Osteocyte (in vitro differentiated cells): ENCODE measurements at places on chromosomes 3 and 15. TPM values are rescaled to one million over a fixed set of nuclear protein-coding genes. Genes with fewer than 3 reads are reported as not detected.
A peak's percentile ranks its signal among the peaks of the same experiment; 100 is the strongest.

GRCh38 chr3:154236331-154236730 lies 88.0 kb downstream of the DHX36 start:
- no peak for DNase-seq

GRCh38 chr3:127234778-127235177 lies 41.8 kb downstream of the PRR23E start:
- DNase-seq: no peak

The CACNA2D3 gene
- total RNA-seq: 0.18 and 0.46 TPM in 2 replicates

GRCh38 chr15:84874981-84875699 lies 9.3 kb upstream of the SLC28A1 start:
- no peak for DNase-seq

DNA sequence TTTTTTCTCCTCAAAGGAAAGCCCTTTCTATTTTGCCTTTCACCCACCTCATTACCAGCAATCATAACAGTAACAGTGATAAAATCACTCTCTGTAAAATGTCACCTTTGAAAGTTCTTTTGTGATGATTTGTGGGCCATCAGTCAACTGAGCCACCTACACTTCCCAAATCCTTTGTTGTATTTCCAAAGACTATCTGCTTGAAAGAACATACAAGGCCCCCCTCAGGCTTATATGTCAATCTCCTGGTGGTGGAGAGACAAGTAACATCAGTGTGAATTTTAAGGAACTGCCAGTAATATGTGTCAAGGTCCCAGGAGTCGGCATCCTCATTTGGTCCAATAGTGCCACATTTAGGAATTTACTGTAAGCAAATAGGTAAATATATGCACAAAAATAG lies 161.1 kb upstream of the EOMES start:
- DNase-seq: no peak

GRCh38 chr3:185928496-185928895 lies 9.3 kb downstream of the TRA2B start:
- no peak for DNase-seq

The NPAP1 gene
- not detected in 2 replicates for total RNA-seq

DNA sequence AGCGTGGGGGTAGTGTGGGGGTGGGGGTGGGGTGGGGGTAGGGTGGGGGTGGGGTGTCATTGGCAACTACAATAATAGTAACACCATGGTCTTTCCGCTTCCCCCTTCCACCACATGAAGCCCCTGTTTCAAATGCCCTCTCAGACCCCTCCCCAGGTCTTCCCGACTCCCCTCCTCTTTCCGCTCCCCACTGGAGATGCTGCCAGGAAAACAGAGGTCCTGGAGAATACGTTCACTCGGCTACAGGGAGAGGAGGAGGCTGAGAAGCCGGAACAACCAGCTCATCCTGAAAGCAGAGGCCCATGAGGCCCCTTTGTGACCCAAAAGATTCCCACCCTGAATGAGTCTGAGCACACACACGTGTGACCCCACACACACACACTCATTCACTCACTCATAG lies 75.4 kb downstream of the CPN2 start:
- no peak for DNase-seq

GRCh38 chr15:65903296-65904073 lies 34.2 kb downstream of the RAB11A start:
- DNase-seq: no peak

DNA sequence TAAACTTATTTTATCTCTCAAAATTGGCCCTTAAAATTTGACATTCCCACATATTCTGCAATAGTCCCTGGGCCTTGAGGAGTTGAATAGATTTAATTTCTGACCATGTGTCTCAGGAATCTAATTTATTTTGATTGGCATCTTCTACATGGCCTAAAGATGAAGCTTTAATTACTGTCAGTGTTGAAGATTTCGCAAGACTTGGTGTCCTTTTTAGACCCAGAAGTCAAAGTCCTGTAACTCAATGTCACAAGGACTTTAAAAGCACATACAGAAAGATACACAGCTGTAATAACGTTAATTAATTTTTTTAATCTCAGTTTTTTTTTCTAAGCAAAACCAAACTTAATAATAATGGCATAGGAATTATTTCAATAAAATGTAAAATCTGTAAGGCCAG lies 163.9 kb downstream of the SUCNR1 start:
- DNase-seq: no peak

The HRG gene
- total RNA-seq: not detected in 2 replicates

DNA sequence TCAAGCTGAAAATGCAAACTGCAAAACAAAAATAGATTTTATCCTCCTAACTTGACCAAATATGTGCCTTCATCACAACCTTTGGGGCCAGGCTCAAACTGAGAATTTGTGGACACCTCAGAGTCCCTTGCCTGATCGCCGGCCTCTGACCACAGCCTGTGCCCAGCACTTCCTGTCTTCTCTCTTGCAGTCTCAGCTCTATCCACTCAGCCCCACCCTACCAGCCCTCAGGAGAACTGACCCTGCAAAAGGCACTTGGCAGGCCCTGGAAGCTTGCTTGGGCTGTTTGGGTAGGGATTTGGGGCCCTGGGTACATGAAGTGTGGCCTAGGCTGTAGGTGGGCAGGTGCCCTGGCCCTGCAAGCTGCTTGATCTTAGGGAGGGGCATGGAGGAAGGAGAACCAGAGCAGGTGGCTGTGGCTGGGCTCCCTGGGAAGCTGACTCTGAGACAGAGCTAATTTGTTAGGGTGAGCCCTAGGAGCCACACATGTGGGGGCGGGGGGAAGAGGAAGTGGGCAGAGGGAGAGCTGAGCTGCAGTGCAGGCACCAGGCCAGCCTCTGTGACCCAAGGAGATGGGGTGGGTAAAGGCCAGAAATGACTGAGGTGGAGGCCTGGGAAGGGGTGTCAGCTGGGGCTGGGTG lies 8.6 kb downstream of the CLEC3B start:
- no peak for DNase-seq

The P2RY13 gene
- total RNA-seq: not detected in 2 replicates

DNA sequence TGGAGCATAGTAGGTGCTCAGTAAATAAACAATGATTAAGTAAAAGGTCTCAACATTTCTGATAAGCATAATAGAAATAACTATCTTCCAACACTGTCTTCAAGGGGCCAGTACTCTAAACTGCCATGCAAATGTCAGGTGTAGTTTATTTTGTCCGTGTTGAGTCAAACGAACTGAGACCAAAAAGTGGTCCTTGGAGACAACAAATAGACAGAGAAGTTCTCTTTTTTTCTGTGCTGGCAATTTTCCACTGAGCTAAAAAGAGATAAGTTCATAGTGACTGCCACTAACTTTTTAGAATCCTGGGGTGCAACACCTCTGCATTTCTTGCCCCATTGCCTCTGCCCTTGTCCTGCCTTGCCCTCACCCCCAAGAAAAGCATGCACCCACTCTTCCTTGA lies 14.7 kb upstream of the MBNL1 start:
- no peak for DNase-seq

The CTXN2 gene
- total RNA-seq: not detected in 2 replicates

GRCh38 chr15:45523166-45523460 lies 558 bp upstream of the SLC30A4 start:
- no peak for DNase-seq

DNA sequence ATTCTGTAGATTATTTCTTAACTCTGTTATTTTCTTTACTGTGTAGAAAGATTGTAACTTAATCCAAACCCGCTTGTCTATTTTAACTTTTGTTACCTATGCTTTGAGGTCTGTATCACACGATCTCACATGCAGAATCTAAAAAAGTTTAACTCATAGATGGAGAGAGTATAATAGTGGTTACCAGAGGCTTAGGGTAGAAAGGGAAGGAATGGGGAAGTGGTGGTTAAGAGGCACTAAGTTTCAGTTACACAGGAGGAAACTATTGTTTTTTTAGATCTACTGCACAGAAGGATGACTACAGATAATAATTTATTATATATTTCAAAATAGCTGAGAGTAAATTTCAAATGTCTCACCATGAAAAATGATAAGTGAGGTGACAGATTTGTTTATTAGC lies 515.2 kb downstream of the RSL24D1 start:
- DNase-seq: no peak

The TMEM207 gene
- not detected in 2 replicates for total RNA-seq

The SCAMP5 gene
- total RNA-seq: 23.5 and 24.1 TPM in 2 replicates

DNA sequence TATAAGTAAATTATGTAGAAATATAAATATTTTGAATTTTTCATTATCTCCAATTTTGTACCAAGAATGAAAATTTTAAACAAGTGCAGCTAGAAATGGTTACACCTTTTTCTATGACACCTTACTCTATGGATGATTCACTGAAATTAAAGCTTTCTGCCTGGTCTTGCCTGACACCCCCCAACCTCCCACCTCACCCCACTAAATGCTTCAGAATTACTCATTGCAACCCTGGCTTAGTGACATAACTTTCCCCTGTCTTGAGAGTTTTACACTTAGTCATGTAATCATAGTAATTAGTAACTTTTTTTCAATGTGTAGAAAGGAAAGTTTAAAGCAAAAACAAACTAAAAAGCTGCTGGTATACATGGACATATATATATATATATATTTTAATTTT lies 42.0 kb upstream of the MEIS2 start:
- DNase-seq: no peak

GRCh38 chr3:115804713-115805119 lies 181.4 kb downstream of the GAP43 start:
- DNase-seq: no peak

The GOLGA6L7 gene
- total RNA-seq: not detected in 2 replicates

GRCh38 chr15:79989682-79990081 lies 18.7 kb upstream of the BCL2A1 start:
- peak; percentile 56 for DNase-seq

- no peak for DNase-seq
Observed at GRCh38 chr15:72229076-72229946, 1.7 kb downstream of the PKM start.

The PRSS50 gene
- total RNA-seq: not detected in 2 replicates

GRCh38 chr3:54957711-54958110 lies 29.9 kb upstream of the LRTM1 start:
- DNase-seq: no peak

GRCh38 chr3:137121704-137122314 lies 164.0 kb downstream of the IL20RB start:
- DNase-seq: no peak

DNA sequence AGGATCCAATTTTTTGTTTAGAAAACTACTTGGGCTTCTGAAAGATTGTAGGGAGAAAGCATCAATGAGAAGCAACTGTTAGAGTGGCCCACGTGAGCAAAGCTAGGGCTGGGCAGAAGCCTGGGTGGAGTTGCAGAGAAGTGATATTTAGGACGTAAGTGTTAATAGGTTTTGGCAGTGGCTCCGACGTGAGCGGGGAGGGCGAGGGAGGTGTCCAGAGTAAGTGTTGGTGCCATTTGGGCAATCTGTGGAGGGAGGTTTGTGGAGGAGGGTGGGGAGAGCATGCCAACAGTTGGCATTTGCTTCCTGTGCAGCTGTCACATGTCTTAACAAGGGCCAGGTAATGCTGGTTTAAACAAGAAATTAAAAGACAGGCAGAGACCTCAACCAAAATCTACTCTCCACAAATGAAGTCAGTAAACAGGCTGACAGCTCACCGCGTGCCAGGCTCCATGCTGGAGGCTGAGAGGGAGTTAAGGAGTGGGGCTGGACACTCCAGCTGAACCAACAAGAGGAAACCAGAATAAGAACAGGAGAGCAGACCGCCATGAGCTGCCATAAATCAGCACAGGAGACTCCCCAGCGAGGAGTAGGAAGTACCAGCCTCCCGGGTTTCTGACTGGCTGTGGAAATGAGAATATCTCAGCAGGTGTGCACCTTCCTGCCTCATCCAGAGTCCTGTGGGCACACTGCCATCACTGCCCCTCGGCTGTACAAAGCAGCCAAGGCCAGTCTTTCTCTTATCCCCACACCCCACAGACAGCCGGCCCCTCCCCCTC lies 232.6 kb downstream of the ABHD5 start:
- DNase-seq: no peak

DNA sequence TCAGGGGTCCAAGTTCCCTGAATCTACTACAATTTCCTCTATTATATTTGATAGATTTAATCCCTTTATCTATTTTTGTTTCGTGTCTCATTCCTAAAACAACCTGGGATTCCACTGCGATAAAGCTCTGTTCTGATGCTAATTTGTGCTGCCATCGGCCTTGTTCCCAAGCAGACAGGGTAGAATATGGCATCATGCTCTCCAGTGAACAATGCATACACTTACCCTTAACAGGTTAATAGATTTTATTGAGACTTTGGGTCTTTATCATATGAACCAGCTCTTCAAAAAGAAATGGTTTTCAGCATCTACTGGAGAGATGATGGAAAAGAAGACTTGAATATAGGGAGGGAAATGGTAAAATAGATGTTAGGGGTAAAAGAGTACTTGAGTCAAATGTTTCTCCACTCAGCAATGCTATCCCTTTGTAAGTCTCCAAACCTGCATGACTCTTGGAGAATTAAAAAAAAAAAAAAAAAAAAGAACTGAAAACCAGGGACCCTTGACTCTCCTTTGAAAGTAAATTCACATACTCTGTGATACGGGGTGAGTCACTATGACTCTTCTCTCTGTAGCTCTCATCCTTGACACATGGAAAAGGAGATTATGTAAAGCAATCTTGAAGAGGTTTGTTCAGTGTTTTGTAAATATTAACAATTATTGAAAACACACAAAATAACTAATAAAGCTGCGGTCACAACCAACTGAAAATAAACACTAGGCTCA lies 268.8 kb downstream of the ZBTB20 start:
- DNase-seq: no peak

DNA sequence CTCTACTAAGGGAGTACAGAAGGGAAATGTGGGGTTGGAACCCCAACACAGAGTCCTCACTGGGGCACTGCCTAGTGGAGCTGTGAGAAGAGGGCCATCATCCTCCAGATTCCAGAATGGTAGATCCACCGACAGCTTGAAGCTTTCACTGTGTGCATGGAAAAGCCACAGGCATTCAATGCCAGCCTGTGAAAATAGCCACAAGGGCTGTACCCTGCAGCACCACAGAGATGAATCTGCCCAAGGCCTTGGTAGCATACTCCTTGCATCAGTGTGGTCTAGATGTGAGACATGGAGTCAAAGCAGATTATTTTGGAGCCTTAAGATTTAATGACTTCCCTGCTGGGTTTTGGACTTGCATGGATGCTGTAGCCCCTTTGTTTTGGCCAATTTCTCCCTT lies 39.3 kb upstream of the KCNMB2 start:
- no peak for DNase-seq

The TTC21A gene
- total RNA-seq: 8.7 and 10.3 TPM in 2 replicates

The DOCK3 gene
- total RNA-seq: 0.24 and 0.34 TPM in 2 replicates

DNA sequence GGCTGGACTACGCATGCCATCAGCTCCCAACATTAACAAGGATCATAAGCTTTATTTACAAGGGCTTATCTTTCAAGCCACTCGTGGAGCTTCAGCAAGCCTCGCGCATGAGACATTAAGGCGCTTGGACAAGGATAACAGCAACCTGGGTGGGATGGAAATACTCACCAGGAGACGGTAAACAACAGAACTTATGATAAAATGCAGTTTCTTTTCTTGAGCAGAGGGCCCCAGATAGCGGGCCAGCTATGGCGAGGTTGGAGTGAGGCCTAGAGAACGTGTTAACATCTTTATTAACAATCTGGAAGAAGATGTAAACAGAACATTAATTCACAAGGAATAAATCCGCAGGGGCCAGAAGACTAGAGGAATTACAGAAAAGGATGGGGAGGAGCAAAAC lies 158.2 kb downstream of the NTRK3 start:
- DNase-seq: no peak
